Activated naive CD4-positive, alpha-beta T cell treated with anti-CD3 and anti-CD28 coated beads for 36 hours (primary cell): ENCODE measurements at places on chromosomes 2 and 18.
A peak's percentile ranks its signal among the peaks of the same experiment; 100 is the strongest.

DNA sequence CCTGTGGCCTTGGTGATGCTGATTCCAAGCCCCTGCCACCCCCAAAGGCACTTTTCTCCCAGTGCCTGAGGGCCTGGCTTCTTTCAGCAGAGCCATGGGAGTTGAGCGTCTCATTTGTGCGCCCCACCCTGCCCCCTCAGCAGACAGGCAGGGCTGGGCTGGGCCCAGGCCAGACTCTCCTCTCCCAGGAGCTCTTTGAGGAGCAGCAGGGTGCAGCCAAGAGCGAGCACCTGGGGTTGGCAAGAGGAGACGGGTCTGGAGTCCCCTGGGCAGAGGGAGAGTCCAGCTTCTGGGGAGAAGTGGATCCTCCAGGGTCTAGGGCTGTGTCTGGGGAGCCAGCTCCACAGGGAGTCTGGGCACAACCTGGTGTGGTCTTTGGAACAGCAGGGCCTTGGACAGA is 21.2 kb downstream of the NPPC start:
- DNase-seq, result no peak

- DNase-seq, result no peak
Observed at GRCh38 chr2:61257446-61257845, 95.5 kb downstream of the C2orf74 start.

- no peak for DNase-seq
Observed at GRCh38 chr2:236081171-236081570, 87.0 kb downstream of the GBX2 start.

DNA sequence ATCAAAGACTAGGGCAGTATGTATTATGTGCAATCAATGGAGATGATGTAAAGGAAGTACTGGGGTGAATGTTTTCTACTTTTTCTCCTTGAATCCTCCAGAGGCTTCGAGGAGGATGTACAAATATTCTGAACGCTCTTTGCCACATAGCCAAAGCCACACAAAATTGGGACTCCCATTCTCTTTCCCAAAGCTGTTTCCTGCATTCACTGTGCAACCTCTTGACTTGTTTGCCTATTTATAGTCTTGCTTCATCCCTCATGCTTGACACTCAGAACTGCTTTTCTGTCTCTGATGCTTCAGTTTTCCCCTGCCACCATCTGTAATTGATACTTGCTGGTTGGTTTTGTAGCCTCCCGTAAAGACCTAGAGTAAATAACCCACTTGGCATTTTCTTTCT is 208.2 kb upstream of the RBMS1 start:
- DNase-seq, result no peak

GRCh38 chr18:22169011-22169888 is at the start of gene GATA6:
TSS of gene GATA6 (plus strand) at chr18:22169589. CDS start at chr18:22171145, 1,556 bp downstream.
- peak; percentile 51 for DNase-seq

DNA sequence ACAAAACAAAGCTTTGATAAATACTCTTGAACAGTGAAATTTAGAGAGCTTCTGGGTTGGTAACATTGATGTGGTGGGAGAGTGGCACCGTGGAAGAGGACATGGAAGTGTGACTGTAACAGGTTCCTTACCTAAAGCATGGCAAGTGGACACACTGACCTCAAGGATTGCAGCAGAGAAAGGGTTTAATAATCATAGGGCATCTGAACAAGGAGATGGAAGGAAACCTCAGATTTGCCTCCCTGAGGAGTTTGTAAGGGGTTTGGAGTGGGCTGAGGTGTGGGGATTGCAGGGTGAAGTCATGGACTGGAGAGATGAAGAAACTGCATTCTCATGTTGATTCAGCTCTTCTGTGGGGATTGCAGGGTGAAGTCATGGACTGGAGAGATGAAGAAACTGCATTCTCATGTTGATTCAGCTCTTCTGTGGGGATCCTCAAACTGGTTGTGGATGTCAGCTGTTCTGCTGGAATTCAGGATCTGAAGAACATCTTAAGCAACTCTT is 83.8 kb upstream of the TLK1 start:
- no peak for DNase-seq

DNA sequence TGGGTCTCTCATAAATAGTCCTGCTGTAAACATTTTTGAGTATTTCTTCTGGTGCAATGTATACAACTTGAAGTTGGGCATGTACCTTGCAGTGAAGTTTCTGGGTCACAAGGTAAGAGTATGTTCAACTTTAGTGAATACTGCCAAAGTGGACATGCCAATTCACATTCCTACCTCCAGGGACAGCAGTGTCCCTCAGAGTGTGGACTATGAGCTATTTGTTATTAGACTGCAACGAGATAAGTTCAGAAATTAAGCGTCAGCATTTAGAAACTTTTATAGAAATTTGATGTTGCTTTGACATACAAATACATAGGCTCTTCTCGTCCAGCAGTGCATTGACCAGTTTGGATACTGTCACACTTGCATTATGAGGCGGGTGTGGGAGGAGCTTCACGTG is 7.2 kb upstream of the ACKR3 start:
- DNase-seq, result no peak

DNA sequence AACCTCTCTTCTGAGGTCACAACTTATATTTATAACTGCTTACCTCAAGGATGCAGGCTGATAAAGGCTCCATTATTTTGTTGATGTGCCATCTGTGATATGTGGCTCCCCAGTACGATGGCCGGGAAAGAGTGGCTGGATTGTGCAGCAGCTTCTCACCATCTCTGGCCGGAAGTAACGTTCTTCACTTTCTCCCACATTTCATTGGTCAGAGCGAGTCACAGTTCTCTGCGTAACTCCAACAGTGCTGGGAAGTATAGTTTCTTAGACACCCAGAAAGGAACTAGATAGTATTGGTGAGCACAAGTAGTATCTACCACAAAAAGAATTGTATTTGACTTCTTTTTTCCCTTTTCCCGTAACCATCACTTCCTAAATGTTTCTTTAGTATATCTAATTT is 28.7 kb downstream of the ZSWIM2 start:
- no peak for DNase-seq

GRCh38 chr2:72781480-72781879 is 44.4 kb downstream of the EXOC6B start:
- DNase-seq, result no peak

DNA sequence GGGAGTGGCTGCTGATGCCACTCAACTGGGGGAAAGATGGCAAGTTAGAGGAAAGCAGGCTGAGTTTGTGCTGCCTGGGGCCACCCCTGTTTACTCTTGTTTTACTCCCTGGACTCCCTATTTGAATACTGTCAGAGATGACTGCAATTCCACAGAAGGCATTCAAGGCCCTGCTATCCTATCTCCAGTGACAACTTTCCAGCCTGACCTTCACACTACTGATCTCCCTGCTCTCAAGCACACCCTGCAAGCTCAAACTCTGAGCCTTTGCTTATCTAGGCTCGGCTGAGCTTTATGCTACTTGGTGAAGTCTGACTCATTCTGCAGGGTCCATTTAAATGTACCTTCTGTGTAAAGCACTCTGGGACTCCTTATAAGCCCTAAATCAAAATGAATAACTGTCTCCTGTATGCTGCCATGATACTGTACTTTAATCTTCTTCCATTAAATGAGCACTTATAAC is 39.3 kb upstream of the DSG1 start:
- DNase-seq, result no peak

GRCh38 chr18:13051950-13052349 is 60.8 kb downstream of the CEP192 start:
- DNase-seq, result peak; percentile 16

- no peak for DNase-seq
Observed at GRCh38 chr2:207253666-207254345, 88.1 kb upstream of the KLF7 start.

- no peak for DNase-seq
Observed at GRCh38 chr18:50162486-50163304, 32.3 kb downstream of the MYO5B start.

DNA sequence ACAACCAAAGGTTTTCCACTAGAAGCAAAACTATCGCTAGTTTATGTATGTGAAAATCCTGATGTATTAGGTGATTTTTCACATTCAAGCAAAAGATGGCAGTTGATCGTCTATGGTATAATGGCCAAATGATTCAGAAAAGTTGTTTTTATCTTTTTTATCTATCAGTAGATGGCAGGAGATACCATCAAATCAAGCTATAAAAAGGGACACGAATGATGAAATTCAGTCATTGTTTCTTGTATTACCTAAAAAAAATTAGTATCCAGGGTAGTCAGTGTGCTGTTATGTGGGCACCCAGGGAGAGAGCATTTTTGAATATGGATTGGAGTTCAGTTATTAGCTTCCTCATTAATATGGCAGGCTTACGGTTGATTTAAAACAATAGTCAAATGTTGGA is 22.9 kb upstream of the CAVIN2 start:
- DNase-seq, result no peak

- no peak for DNase-seq
Observed at GRCh38 chr2:30686669-30687068, 120.6 kb downstream of the CAPN13 start.

DNA sequence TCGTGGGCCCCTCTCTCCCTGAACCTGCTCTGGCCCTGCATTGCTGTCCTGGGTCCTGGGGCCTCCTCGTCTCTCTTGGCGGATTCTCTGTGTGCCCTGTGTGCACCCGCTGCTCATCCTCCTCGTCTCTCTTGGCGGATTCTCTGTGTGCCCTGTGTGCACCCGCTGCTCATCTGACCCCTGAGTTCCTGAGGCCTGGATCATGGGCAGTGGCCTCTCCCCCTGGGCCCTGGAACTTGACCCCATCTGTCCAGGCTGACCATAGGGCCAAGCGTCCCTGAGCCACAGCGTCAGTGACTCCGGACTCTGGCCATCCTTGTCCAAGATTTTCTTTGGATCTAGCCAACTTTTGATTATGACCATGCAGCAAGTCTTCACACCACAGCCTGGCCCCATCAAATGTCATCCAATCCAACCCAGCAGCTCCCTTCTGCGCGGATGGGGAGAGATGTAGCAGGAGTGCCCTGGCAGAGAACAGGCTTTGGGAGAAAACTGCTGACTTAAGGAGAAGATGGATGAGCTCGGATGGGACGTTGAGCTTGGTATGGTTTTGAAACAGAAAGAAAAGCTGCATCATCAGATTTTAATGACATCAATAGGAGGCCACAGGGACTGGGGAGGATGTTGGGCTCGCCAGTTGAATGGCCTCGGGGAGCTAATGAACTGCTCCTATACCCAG is 455.1 kb upstream of the HS6ST1 start:
- DNase-seq, result no peak

- peak; percentile 95 for DNase-seq
Observed at GRCh38 chr2:230007931-230008707, 60.6 kb downstream of the SLC16A14 start.

DNA sequence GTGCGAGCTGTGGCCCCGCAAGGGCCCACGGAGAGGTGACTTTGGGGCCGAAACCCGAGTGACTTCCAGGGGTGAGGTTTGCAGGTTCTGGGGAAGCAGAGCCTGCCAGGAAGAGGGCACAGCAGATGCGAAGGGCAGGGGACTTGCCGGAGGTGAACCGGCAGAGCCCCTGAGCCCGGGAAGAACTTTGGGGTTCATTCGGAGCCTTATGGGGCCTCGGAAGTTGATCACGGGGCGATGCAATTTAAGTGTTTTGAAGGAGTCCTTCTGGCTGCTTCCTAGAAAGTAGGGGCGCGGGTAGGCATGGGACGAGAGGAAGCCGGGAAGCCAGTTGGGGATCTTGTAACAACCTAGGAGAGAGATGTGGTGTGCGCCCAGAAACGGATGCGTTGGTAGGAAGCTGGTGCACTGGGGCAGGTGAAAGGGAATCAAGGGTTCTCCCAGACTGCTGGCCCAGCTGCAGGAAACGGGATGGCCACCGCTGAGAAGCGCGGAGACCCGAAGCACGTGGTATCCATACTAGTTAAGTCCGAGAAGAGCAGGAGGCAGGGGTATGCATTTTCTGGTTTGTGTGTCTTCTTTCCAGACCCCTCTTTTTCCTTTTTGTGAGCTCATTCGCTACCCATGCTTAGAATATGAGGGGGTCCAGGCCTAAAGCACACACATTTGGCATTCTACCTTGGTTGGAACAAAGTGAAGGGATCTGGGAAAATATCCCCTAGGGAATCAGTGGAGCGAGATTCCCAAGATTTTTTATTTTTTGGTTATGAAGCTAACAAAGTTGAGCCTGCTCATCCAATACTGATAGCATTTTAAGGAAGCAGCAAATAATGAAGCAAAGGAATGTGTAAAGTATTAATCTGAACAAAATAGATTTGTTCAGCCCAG is 758 bp downstream of the SCLY start:
- DNase-seq, result peak; percentile 51

- no peak for DNase-seq
Observed at GRCh38 chr2:107312240-107312639, 426.3 kb upstream of the ST6GAL2 start.

GRCh38 chr2:240252872-240253511 is 112.5 kb upstream of the OTOS start:
- no peak for DNase-seq

DNA sequence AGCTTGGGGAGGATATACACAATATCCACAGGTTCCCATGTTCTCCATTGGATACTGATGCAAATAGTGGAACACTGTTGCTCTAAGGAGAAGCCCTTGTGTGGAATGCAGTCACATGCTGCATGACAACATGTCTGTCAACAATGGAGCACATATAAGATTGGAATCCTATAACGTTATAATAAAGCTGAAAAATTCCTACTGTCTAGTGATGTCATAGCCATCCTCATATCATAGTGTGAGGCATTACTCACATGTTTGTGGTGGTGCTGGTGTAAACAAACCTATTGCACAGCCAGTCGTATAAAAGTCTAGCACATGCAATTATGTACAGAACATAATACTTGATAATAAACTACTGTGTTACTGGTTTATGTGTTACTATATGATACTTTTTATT is 394.7 kb downstream of the FBXO15 start:
- DNase-seq, result no peak

DNA sequence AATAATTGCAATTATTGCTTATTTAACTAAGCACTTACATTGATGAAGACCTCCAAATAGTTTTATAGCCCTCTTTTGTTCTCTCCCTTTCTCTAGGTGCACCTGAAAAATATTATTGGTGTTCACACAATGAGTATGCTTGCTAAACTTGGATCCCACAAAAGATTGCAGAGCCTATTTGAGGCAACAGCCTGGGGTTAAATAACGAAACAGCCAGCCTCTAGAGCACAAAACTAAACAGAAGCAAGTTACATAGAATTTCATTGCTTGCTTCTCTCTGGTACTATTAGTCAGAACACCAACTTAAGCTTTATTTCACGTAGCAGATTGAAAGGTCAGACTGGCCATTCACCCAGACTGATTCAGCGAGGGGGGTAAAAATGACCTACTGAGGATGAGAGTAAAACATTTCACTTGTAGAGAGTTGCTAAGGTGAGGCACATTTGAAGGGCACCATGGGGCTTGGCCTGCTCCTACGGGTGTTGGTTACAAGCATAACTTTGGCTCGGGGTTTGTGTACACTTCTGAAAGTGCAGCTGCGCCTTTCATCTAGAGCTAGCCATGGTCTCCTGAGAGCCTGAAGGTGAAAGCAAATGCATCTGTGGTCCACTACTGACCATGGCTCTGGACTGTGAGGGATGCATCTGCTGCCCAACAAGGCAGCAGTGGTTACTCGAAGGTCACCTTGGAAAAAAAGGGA is 225.1 kb upstream of the LRRTM1 start:
- no peak for DNase-seq
